ENCODE measurements at places on chromosomes 2 and 18. TPM values are rescaled to one million over a fixed set of nuclear protein-coding genes. Genes with fewer than 3 reads are reported as not detected.

Gene MC2R
- not detected for total RNA-seq

DNA sequence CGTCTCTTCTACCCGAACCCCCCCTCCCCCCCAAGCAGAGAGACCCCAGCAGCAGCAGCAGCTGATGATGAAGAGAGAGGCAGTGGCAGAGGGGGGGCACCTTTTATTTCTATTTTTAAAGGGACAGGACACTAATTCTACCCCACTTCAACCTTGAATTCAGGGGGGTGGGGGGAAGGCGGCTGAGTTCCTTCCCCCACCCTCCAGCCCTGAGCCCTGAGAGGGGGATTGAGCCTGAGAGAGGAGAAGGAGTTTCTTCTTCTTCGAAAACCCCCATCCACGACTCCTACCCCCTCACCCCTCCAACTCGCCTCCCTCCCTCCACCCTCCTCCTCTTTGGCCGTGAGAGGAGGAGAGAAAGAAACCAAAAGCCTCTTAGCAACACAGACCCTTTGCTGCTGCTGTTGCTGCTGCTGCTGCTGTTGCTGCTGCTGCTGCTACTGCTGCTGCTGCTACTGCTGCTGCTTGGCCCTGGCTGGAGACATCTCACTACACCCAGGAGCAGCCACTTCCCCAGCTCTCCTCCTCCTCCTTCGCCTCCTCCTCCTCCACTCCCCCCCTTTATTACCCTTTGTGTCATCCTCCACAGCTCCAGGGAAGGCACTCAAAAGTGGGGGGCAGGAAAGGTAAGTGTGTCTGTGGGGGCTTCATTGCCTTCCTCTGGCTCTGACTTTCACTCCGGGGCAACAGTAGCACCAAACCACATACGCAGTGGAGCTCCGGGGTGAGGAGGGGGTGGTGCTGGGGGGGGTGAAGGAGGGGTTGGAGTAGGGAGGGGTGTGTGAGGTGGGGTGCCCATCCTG lies at the start of gene MBD5:
TSS of gene MBD5 (plus strand) at position 33 of the 803 bp plus-strand sequence.
- peak; percentile 66 for DNase-seq

GRCh38 chr2:30472326-30472725 lies 25.3 kb downstream of the LCLAT1 start:
- no peak for DNase-seq

Gene DSC3
- not detected for total RNA-seq

Gene ALK
- not detected for total RNA-seq

DNA sequence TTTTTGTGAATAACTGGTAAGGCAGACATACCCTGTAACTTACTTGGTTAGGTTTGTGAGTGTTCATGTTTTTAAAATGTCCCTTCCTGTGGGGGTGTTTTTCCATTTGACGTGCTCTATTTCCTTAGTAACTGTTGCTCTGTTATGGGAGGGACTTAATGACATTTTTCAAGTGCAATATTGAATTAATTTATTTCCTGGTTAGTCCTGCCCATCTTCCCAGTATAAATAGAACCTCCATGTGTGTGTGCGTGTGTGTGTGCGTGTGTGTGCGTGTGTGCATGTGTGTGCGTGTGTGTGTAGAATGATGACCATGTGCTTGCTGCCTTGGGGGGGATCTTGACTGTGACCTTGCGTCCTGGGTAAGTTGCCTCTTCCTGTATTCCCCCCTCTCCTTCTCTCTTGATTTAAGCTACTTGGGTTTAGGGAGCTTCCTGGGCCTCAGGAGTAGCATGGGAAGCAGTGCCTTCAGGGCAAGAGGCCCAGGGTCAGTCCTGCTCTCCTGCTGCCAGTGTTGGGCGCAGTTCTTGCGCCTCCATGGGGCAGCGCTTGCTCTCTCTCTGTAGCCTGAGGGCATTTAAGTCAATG lies 163.9 kb downstream of the LDLRAD4 start:
- DNase-seq = peak; percentile 38

- DNase-seq = no peak
These were observed 1.3 kb downstream of the LAMA3 start for GRCh38 chr18:23690505-23691068.

Gene LYG1
- 0.71 TPM for total RNA-seq

- no peak for DNase-seq
These were observed 97.1 kb downstream of the PRPF40A start for GRCh38 chr2:152620208-152620607.

GRCh38 chr2:105460048-105460732 lies 61.3 kb upstream of the FHL2 start:
- DNase-seq = no peak

- no peak for DNase-seq
These were observed 66.9 kb downstream of the LOXHD1 start for GRCh38 chr18:46590103-46590502.

DNA sequence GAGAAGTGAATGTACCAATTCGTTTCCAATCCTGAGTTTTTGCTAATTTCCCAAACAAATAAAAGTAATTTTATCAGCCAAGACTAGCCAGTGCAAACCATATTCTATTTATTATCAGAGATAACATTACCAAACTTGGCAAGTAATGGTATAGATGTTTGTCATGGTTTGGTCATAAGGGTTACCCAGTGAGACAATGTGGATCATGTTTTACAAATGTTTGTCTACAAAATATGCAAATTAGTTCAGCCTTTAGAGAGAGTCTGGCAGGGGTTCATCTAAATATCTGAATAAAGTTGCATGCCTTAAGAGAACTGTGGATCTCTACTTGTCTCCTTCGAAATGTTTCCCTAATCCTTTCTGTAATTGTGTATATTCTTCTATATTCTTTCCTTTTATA lies 152.2 kb downstream of the KCNH7 start:
- no peak for DNase-seq

Gene FZD7
- 0.17 TPM for total RNA-seq

- no peak for DNase-seq
These were observed 44.0 kb downstream of the MAL start for GRCh38 chr2:95069465-95069864.

Gene FER1L5
- total RNA-seq = not detected

DNA sequence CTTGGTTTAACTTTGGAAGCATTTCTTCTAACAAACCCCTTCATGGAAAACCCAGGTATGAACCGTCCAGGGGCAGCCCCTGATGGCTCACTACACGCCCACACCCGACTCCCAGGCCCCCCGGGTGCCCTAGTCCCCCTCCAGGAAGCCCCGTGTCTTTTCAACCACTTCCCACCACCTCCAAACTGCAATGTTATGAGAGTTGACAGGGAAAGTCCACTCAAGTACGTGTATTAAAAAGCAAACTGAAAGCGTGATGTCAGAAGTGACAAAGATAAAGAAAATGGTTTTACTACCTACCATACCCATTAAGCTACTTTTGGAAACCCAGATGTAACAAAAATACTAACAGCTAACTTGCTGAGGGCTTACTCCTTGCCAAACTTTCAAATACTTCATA lies 51.5 kb downstream of the L3MBTL4 start:
- no peak for DNase-seq

GRCh38 chr18:75341267-75341666 lies 86.2 kb downstream of the SMIM21 start:
- no peak for DNase-seq

DNA sequence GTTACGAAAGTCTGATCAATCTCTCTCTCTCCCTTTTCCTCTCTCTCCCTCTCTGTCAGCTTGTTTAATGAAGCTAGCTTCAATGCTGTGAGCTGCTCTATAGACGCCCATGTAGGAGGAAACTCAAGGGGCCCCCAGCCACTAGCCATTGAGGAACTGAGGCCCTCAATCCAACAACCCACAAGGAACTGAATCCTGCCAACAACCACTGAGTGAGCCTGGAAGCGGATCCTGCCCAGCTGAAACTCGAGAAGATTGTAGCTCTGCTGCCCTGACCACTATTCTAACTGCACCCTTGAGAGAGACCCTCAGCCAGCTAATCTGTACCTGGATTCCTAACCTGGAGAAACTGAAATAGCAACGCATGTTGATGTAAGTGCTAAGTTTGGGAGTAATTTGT lies 129.2 kb downstream of the BCL11A start:
- no peak for DNase-seq
